GDM1 (cell line): ENCODE measurements at places on chromosomes 11 and 22.

DNA sequence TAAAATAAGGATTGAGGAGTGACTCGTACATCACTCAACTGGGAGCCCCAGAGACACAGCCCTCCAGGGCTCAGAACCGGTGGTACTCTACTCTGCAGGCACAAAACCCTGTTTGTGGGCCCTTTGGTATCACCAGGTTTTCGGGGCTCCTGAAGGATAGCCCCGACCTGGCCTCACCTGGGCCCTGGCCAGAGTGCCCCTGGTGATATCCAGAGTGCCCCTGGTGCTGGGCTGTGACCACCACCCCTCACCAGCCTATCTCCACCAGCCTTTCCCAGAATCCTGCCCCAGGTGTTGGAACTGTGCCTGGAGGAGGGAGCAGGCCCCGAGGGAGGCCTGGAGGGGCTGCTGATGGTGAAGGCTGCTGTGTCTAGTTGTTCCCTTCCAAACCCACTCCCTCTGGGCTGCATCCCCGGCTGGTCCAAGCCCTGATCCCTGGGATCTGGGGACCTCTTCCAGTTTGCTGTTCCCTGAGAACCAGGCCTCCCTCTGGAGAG lies 2.2 kb upstream of the GGT5 start:
- no peak for DNase-seq

DNA sequence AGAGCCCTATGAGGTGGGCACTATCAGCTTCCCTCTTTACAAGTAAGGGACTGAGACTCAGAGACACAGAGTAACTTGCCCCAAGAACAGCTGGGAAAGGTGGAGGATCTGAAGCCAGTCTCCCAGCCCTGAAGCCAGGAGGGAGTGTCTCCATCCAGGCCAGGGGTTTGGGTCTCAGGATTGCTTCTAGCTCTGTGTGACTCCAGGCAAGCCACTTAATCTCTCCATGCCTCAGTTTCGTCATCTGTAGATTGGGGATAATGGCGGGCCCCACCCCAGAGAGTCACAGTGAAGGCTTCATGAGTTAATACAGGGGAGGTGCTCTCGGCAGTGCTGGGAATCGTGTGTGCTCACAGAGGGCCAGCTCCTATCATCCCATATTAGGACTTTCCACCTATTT lies 10.5 kb downstream of the MAP4K2 start:
- DNase-seq, result no peak

- DNase-seq, result no peak
Measured at GRCh38 chr22:50146439-50147238, 23.9 kb upstream of the PANX2 start.

- DNase-seq, result no peak
Measured at GRCh38 chr22:35128637-35129036, 62.7 kb downstream of the ISX start.

GRCh38 chr22:43884600-43885318 lies 7.1 kb downstream of the PNPLA5 start:
- DNase-seq, result no peak

DNA sequence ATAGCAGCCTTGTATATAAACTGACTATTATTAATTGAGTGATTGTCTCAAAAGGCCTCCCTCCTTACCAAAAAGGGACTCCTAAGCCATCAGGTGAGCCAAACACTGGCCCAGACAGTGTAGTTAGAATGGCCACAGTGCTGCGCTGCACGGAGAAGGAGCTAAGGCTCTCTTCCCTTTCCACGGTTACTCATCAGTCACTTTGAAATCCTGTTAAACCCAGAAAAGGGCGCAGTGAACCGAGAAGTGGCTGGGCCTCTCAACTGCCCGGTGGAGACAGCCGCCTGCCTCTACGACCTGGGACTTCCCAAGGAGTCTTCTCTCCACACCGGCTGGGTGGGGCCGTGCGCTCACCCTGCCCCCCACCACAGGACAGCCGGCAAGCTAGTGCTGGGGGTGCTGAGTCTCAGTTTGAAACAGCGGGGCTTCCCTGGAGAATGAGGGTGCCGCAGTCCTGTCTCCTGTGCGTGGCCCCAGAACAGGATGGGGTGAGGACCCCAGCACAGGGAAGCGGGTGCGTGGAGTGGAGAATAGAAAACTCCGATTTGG lies 1.3 kb downstream of the MYH9 start:
- no peak for DNase-seq

- no peak for DNase-seq
Measured at GRCh38 chr11:55949330-55949729, 13.1 kb upstream of the OR5I1 start.

- no peak for DNase-seq
Measured at GRCh38 chr22:42857845-42858481, 890 bp upstream of the ARFGAP3 start.

GRCh38 chr11:121249039-121249663 lies 43.4 kb upstream of the SC5D start:
- DNase-seq, result no peak

DNA sequence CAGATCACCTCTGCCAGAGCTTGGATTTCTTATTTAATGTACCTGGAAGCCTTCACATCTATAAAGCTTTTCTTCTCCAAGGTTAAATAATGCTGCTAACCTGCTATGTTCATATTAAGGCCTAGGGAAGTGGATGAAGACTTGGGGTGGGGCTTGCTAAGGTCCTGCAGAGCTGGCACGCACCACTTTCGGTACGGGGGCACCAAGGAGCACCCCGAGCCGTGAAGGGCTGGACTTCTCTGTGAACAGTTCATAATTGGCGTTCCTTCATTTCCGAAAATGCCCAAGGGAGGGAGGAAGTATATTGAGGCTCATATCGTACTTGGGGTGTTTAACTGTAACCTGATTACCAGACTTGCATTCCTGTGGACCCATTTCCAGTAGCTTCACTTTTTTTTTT lies 59.6 kb downstream of the ST14 start:
- DNase-seq, result no peak

GRCh38 chr11:71979602-71980001 lies 19.1 kb upstream of the IL18BP start:
- no peak for DNase-seq

DNA sequence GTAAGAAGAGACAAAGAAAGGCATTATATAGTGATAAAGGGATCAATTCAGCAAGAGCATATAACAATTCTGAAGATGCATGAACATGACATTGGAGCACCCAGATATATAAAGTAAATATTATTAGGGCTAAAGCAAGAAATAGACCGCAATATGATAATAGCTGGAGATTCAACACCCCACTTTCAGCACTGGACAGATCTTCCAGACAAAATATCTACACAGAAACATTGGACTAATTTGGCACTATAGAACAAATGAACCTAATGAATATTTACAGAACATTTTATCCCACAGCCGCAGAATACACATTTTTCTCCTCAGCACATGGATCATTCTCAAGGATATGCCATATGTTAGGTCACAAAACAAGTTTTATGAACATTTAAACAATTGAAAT lies 633.1 kb downstream of the JRKL start:
- no peak for DNase-seq

- DNase-seq, result no peak
Measured at GRCh38 chr11:62974848-62975522, 9.8 kb downstream of the SLC22A6 start.

- DNase-seq, result no peak
Measured at GRCh38 chr11:61586792-61587430, 6.0 kb upstream of the SYT7 start.

- DNase-seq, result no peak
Measured at GRCh38 chr11:27293515-27294417, 69.2 kb downstream of the CCDC34 start.

DNA sequence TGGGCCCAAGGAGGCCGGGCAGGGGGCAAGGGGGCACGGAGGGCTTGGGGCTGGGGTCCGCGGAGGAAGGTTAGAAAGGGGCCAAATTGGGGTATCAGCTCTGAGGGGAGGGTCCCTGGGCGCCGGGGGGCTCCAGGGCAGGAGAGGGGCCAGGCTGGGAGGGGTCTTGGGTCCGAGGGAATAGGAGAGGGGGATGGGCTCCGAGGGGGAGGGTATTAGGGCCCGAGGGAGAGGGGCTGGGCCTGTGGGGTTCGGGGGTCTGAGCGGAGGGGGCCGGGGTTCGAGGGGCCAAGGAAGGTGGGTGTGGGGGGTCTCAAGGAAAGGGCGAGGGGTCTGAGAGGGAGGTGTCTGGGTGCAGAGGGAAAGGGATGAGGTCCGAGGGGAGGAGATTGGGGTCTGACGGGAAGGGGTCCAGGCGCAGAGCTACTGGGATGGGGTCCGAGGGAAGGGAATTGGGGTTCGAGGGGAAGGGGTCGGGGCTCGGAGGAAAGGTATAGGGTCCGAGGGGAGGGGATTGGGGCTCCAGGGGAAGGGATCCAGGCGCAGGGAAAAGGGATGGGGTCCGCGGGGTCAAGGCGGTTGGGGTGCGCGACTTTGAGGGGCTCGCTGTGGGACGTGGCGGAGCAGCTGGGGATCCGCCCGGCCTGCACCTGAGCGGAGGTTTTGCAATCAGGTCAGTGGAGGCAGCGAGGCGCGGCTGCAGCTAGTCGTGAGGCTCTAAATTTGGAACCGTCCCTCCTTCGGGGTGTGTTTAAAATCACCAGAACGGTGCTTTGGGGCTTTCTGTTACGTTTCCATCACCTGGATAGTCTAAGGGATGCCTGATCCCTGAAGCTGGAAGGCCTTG lies 728 bp downstream of the CTTN start:
- DNase-seq, result no peak

GRCh38 chr11:108069947-108070346 lies 51.4 kb upstream of the ACAT1 start:
- DNase-seq, result no peak

- DNase-seq, result no peak
Measured at GRCh38 chr11:96648991-96649390, 259.2 kb downstream of the JRKL start.
